Naive thymus-derived CD4-positive, alpha-beta T cell (primary cell): ENCODE measurements at places on chromosomes 5 and 9.
A peak's percentile ranks its signal among the peaks of the same experiment; 100 is the strongest.

- no peak for DNase-seq
Observed at GRCh38 chr5:173643964-173644363, 27.5 kb upstream of the BOD1 start.

GRCh38 chr5:29037716-29038115 lies 1999.3 kb upstream of the CDH9 start:
- no peak for DNase-seq

GRCh38 chr5:86029308-86029707 lies 588.4 kb upstream of the COX7C start:
- no peak for DNase-seq

GRCh38 chr5:151141535-151141934 lies 16.0 kb downstream of the ANXA6 start:
- peak; percentile 41 for DNase-seq

- DNase-seq, result peak; percentile 3
Observed at GRCh38 chr9:8895861-8896224, 1096.3 kb upstream of the DMAC1 start.

GRCh38 chr9:13447843-13448422 lies 168.4 kb upstream of the MPDZ start:
- DNase-seq, result no peak

DNA sequence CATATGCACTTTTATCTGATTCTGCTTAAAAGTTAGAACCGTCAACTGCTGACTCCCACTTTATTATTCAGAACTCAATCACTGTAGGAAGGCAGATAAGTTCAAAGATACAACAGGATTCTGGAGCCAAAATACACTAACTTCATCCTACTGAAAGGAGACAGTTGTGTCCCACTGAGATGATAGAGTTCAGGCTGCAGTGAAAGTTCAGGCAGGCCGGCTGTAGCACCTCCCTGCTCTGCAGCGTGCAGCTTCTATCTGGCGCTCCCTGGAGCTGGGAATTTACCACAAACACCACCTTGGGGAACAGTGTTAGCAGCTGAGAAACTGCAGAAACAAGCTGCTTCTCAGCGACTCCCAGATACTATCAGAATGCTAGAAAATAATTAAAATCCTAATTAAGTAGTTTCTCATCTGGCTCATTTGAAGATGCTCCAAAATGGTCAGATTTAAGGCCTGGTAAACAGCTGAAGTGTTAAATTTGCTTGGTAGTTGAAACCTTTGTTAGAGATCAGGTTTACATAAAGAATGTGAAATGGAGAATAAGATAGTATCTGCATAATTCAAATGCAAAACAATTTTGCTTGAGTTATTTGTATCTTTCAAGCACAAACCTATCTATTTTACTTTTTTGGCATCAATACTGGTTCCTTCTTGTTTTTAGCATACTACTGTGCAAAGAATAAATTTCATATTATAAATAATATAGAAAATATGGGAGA lies 52.3 kb upstream of the CNTLN start:
- no peak for DNase-seq

- no peak for DNase-seq
Observed at GRCh38 chr5:102700120-102700831, 54.8 kb upstream of the PAM start.

- no peak for DNase-seq
Observed at GRCh38 chr5:4855036-4855435, 285.1 kb upstream of the ADAMTS16 start.

- peak; percentile 49 for DNase-seq
Observed at GRCh38 chr9:128818839-128819715, 777 bp downstream of the ENDOG start.

GRCh38 chr5:155066886-155067595 lies 53.5 kb downstream of the KIF4B start:
- DNase-seq, result no peak

- DNase-seq, result no peak
Observed at GRCh38 chr9:7186175-7186574, 428.4 kb downstream of the KDM4C start.

DNA sequence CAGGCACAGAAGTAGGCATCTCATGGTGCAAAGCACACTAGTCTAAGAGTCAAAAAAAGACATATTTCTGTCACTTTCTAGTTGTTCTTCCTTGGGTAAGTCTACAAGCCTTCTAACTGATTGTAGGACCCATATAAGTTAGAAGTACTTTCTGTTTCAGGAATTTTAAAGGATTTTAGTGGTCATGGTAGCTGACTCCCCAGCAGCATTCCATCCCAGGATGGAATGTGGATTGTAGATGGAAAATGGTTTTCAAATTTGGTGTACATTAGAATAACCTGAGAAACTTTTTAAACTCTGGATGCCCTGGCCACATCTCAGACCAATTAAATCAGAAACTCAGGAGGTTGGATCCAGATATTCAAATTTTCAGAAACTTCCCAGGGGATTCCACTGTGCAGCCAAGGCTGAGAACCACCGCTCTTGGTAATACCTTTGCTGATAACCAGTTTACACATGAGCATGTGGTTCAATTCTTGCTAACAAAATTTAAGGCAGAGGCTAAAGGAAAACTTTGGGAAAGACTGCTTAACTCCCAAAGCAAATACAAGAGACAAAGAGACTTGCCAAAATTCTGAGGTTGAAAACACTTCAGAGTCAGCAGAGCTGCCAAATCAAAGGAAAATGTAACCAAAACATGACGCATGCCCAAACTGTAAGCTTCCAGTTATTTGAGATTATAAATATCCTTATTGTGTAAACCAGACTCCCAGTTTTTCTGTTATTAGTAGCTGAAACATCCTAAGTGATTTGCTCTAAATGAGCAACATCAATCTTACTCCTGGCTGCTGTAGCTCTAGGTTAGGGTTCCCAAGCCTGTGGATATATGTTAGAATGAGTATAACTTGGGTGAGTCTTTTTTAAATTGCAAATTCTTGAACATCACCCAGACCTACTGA lies 145.4 kb upstream of the MTAP start:
- no peak for DNase-seq

GRCh38 chr5:87770601-87771121 lies 357.9 kb upstream of the CCNH start:
- DNase-seq, result no peak
